Effector memory CD8-positive, alpha-beta T cell (primary cell): ENCODE measurements at places on chromosomes 12 and 14.

DNA sequence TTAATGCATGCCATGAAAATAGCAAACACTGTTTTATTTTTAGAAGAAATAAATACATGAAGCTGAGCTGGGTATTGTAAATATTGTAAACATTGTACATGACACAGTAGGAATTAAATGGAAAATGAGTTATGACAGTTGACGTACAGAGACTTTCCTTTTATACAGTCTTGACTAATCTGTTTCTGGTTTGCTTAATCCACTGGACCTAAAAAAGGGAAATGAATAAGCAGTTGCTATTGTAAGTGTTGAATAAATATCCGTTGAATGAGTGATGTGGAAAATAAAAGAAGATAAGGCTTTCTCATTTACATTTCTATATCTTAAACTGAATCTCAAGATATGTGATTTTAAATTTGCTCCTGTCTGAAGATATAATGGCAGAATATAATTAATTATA lies 15.0 kb downstream of the PMCH start:
- no peak for DNase-seq

GRCh38 chr12:132772606-132773005 lies 11.0 kb upstream of the ANKLE2 start:
- DNase-seq, result no peak

DNA sequence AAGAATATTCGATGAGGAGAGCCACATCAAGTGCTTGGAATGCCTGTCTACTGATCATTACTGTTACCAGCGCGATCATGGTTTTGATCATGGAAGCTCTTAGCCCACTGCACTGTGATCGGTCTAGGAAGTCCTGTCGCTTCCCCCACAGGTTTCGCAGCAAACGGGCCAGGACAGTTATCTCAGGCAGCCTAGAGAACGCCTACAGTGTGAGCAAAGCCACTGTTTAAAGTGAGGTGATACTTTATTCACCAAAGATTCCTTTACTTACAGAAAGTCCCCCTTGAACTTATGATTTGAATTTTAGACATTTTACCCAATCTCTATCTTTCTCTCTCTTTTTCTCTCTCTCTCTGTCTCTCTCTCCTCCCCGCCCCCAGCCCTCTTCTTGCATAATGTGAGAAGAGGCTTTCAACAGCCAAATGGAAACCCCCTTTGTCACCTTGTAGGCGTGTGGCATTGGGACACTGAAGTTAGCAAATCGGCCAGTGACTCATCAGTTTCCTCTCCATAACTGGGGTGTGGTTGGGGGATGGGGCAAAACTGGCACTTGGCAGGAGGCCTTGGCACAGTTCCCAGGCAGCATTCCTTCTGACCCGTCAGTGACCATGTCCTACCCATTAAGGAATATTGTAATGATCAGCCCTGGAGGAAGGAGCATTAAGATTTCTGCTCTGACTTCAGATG lies 214.8 kb downstream of the CHST11 start:
- peak; percentile 77 for DNase-seq

DNA sequence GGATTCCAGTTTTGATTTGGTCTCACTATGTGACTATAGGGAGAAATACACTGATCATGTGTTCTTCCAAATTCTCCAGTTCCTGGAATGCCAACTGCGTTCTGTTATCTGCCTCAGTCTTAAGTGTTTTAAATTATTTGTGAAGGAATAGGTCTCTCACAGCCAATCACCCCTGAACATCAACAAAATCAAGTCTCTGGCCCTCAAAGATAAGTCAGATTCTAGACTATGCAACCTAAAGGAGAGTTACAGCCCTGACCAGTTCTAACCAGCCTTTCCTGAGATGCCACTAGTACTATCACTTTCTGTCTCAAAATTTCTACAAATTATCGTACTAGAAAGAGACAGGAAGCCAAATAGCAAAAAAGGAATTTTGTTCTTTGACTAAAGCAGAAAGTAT lies 22.3 kb downstream of the ZFC3H1 start:
- DNase-seq, result no peak

DNA sequence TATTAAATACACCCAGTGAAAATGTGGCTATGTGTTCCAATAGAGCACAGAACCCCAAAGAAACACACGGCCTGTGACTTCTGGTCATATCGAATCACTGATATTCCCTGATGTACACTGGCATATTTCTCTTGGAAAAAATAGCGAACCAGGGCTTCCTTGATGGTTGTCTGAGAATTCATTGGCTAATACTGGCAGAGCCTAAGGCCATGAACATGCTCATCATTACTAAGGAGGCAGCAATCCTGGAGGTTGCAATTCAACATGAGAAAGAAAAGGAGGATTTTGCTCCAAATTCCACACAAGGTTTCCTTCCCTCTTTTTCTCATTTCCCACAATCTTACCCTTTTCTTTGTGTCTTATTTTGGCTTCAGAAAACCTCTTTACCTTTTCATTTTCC lies 212.9 kb upstream of the HMGA2 start:
- DNase-seq, result no peak

DNA sequence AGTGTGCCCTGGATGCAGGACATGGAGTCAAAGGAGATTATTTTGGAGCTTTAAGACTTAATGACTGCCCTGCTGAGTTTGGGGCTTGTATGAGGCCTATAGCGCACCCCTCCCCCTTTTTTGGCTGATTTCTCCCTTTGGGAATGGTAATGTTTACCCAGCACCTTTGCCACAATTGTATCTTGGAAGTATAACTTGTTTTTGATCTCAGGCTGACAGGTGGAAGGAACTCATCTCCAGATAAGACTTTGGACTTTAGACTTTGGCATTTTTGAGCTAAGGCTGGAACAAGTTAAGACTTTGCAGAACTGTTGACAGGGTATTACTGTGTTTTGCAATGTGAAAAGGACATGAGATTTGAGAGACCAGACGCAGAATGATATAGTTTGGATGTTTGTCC lies 110.5 kb downstream of the DERA start:
- no peak for DNase-seq
